ENCODE measurements at places on chromosomes 2 and 18.
A peak's percentile ranks its signal among the peaks of the same experiment; 100 is the strongest.

- no peak for DNase-seq
Measured at GRCh38 chr2:37011130-37011529, 44.8 kb upstream of the STRN start.

DNA sequence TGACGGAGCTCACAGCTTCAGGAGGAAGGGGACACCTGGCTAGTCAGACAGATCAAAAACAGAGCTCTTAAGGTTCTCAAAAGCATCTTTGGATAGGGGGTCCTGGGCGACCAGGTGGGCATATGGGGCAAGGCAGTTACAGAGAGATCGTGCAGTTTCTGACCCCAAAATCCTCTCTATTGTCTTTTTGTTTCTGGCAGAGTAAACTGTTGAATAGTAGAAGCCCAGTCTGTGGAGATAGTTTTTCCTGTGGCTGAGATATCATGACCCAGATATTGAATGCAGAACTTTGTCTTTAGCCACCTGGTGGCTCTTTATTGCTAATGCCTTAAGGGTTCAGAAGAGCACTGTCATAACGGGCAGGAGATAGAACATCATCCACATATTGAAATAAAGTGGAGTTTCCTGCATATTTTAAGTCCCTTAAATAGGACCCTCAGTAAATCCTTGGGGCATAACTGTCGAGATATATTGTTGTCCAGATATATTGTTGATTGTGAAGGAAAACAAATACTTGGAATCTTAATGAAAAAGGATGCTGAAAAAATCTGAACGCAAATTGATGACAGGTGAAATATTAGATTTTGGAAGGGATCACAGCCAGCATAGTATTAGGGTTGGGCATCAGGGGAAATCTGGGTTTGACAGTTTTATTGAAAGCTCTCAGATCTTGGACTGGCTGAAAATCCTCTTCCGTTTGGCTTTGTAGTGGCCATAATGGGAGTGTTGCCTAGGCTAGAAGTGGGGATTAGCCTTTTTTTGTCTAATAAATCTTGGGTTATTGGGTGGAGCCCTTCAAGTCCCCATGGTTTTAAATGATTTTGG, 14.1 kb upstream of the ZDBF2 start:
- no peak for DNase-seq

GRCh38 chr2:120108749-120109148, 95.9 kb downstream of the EPB41L5 start:
- no peak for DNase-seq

GRCh38 chr2:202084265-202084664, 11.2 kb downstream of the KIAA2012 start:
- no peak for DNase-seq

DNA sequence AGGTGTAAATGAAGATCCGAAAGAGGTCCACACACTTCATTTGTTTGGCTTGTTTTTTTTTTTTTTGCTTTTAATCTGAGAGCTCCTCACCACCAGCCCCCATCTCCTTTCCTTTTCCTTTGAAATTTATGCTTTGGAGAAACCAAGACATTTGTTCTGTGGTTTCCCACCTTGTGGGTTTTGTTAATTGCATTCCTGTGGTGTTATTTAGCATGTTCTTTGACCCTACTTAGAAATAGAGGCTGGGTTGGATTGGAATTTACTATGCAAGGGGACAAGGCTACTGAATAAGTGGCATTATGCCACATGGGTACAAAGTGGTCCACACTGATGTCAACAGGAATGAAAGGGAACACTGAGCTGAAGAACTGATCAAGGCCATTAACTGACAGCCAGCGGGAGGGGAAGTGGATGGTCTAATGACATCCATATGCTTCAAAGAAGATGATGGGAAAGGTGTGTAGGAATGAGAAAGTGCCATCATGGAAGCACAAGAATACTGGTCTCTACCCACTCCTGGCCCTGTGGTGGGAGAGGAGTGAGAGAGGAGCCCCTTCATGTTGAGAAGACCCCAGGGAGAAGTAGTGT, 8.9 kb downstream of the CCL20 start:
- DNase-seq = no peak

DNA sequence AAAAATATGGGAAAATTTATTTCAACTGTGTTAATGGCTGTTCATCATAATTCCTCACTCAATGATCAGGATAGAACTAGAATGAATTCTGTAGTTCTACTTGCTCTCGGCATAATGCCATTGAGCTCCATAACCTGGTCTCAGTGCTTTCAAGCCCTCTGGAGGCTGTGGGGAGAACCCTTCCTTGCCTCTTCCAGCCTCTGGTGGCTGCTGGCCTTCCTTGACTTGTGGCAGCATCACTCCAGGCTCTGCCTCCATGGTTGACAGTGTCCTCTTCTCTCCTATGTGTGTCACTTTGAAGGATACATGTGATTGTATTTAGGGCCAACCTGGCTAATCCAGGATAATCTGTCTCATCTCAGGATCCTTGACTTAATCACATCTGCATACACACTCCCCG, 26.9 kb upstream of the CABYR start:
- no peak for DNase-seq

GRCh38 chr2:234450431-234451124, 46.3 kb downstream of the ARL4C start:
- no peak for DNase-seq

GRCh38 chr18:5311301-5311989, 15.9 kb upstream of the ZBTB14 start:
- no peak for DNase-seq

GRCh38 chr18:12238826-12239225, 15.3 kb upstream of the CIDEA start:
- DNase-seq = no peak

DNA sequence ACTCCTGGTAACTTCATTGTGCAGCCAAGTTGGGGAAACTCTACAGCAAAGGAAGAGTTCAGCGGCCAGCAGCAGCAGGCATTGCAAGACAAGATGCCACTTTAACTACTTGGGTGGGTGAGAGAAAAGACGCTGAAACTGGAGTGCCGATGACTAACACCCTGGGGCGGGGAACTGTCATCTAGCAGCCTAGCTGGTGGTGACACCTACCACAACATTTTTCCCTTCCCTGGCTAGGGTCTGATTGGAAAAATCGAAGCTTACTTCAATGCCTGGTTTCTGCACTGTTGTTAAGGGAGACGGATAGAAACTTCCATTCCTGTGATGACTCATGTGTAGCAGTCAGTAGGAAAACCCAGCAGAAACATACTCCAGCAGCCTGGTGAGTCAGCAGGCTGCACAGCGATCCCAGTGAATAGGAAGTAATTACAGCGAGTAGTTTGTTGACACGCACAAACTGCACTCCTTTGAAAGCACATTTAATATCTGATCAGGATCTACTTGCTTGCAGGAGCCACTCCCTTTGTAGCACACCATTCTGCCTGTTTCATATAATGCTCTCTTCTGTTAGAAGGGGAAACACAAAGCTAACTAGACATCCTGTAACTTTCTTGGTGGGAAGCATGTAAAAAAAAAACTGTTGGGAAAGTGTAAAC, 62.1 kb upstream of the MAPRE2 start:
- DNase-seq = peak; percentile 83

DNA sequence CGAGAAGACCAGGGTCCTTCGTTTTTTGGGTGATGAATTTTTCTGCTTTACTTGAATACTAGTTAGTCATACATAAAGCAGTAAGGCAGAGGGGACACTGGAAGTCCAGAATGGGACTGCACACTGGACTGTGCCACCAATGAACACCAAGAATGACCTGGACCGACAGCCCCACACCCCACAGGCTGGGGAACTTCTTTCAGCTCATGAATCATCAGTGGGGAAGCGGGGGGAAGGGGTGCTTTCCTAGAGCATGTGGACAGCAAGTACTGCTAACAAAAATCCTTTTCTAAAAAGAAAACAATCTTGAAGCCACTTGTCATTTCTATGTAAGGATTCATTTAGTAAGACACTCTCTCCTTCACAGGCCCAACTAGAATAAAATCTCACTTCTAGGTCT, 86.0 kb downstream of the DTNB start:
- DNase-seq = no peak

- DNase-seq = no peak
Measured at GRCh38 chr2:227617316-227618230, at the start of gene SCYGR4. Gene SCYGR4, plus strand, starts transcription at chr2:227617498. Its CDS starts 0 bp downstream, at chr2:227617498.

GRCh38 chr2:63440612-63441011, 147.7 kb downstream of the WDPCP start:
- DNase-seq = no peak

GRCh38 chr18:62596145-62597005, 73.5 kb downstream of the ZCCHC2 start:
- no peak for DNase-seq

GRCh38 chr2:172772633-172773032, 37.0 kb downstream of the RAPGEF4 start:
- no peak for DNase-seq

GRCh38 chr2:109032229-109032820, 43.3 kb upstream of the EDAR start:
- DNase-seq = no peak

DNA sequence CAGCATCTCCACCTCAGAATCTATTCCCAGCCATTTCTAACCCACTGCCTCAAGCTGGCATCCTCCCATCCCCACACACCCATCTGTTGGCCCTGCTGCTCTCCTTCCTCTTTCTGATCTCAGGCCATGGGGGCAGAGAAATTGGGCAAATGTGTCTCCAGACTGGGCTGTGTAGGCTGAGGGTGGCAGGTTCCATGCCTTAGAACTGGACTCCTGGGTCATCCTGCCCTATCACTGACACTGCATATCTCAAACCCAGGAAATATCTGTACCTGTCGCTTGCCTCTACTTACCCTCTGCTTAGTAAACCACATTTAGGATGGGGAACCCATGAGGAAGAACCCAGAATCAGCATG, 1.8 kb downstream of the WNT10A start:
- no peak for DNase-seq

GRCh38 chr2:188077757-188078156, 213.9 kb upstream of the GULP1 start:
- DNase-seq = no peak

GRCh38 chr18:76363436-76364120, 131.5 kb downstream of the ZNF516 start:
- no peak for DNase-seq

DNA sequence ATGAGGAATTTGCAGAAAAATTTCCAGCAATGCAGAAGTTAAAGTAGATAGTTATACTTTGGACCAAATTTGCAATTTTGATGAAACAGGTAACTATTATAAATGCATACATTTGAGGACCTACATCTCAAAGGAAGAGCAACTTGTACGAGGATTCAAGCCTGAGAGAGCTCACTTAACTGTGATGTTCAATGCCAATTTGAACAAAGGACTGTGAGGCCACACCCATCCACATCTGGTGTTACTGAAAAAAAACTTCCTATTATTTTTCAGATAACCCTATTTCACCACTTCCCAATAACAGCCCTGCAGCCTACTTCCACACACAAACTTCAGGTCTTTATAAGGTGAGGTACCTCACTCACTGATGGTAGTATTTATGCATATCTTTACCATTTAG, 203.5 kb upstream of the NABP1 start:
- no peak for DNase-seq

DNA sequence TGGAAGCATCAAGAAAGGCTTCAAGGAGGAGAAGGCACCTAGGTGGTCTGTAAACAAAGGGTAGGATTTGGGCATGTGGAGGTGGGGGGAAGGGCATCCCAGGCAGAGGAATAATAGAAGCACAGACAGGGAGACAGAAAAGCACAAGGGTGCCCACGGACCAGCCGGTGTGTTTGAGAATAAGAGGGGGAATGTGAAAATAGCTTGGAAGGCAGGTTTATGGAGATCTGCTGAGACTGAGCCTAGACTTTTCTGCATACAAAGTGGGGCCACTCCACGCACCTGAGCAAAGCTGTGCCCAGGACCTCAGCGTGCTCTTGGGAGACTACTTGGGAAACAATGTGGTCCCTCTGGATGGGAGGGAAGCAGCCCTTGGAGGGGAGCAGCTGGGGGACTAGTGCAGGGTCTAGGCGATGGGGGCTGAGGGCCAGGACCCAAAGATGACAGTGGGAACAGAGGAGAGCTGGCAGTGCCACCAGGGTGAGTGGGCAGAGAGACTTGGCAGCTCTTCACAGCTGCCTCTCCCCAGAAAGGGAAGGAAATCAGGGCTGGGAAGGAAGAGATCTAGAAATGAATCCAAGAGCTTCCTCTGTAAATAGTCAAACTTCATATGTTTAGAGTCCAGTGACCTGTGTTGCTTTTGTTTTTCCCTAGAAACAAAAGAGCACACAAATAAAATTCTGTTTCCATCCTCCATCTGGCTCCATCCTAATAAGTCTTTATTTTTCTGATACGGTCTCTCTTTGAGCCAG, 110.7 kb upstream of the SMAD7 start:
- no peak for DNase-seq

DNA sequence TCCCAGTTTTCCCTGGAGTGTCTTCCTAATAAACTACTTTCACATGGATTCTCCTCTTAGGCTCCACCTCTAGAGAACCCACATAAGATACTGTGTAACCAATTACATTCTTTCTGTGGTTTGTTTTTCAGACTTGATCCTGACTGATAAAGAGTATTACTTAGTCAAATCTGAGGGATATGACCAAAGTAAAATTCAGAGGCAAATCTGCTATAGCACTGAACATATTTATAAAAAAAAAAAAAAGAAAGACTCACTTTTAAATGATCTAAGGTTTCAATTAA, 13.9 kb downstream of the CKAP2L start:
- no peak for DNase-seq

DNA sequence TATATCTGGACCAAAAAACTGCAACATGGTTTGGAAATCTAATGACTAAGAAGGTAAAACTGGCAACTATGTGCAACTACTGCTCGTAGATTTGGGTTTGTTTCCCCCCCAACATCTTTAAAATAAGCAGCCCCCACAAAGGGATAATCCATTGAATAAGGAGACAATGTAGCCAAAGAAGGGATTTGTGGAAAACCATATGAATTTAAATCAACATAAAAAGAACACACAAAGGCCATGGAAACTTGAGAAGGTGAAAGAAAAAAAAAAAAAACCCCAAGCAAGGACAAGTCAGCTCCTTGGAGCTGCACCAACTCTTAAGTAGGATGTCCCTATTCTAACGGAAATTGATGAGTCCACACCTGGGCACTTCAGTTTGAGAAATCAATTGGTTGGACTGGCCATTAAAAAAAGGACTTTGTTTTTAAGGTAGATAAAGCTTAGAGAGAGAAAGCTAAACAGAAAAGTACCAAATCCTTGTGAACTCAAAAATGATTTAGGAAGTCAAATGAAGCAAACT, 53.7 kb upstream of the ST8SIA5 start:
- no peak for DNase-seq

GRCh38 chr2:234249873-234250272, 199.4 kb downstream of the SPP2 start:
- no peak for DNase-seq

GRCh38 chr2:44947028-44947375, 5.5 kb downstream of the SIX3 start:
- no peak for DNase-seq

All from nucleus accumbens (tissue), 56 donors.